ENCODE measurements at places on chromosomes 1 and 21.

DNA sequence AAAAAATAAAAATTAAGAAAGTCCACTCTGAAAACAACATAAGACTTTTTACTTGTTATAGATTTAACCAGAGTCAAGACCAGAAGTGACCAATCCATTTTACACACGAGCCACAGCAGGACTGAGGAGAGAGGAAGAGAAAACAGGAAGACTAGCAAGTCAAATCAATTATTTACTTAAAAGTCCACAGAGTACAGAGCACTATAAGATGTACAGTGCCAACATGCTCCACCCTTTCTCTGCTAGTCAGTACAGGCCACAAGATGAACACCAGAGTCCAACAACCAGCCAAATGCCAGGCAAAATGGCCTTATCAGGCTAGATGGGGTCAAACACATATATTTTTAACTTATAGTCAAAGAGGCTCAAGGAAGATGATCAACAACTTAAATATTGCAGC lies 19.5 kb downstream of the LUZP1 start:
- H3K27ac ChIP-seq, result no peak overlapping the region
- H3K4me3 ChIP-seq, result no peak overlapping the region
- DNase-seq, result no peak
- H3K4me1 ChIP-seq, result no peaks in the 10 kb centered on the region
- no peaks in the 10 kb centered on the region for H3K27me3 ChIP-seq
- no peaks in the 10 kb centered on the region for H3K36me3 ChIP-seq

DNA sequence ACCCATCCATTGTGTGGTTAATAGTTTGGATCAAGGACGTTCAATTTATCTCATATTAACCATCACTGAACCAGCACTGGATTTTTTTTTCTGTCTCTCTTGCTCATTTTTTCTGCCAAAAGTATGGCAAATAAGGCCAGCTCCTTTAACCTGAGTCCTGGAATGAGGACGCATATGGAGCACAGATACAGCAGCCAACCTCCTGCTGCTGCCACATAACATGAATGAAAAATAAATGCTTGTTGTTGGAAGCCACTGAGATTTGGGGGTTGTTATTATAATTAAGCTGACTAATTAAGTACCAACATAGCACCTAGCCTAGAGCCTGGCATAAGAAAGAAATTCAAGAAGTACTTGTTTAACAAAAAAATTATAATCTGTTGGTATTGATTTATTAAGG lies 335.3 kb upstream of the DUSP10 start:
- H3K4me1 ChIP-seq, result no peaks in the 10 kb centered on the region
- H3K4me3 ChIP-seq, result no peak overlapping the region
- no peak overlapping the region for H3K27ac ChIP-seq
- DNase-seq, result no peak

GRCh38 chr1:165915932-165916348 lies 88.5 kb downstream of the UCK2 start:
- no peak overlapping the region for H3K27ac ChIP-seq
- H3K27me3 ChIP-seq, result no peaks in the 10 kb centered on the region
- H3K4me1 ChIP-seq, result no peaks in the 10 kb centered on the region
- H3K36me3 ChIP-seq, result no peaks in the 10 kb centered on the region
- H3K4me3 ChIP-seq, result no peak overlapping the region
- no peak for DNase-seq

DNA sequence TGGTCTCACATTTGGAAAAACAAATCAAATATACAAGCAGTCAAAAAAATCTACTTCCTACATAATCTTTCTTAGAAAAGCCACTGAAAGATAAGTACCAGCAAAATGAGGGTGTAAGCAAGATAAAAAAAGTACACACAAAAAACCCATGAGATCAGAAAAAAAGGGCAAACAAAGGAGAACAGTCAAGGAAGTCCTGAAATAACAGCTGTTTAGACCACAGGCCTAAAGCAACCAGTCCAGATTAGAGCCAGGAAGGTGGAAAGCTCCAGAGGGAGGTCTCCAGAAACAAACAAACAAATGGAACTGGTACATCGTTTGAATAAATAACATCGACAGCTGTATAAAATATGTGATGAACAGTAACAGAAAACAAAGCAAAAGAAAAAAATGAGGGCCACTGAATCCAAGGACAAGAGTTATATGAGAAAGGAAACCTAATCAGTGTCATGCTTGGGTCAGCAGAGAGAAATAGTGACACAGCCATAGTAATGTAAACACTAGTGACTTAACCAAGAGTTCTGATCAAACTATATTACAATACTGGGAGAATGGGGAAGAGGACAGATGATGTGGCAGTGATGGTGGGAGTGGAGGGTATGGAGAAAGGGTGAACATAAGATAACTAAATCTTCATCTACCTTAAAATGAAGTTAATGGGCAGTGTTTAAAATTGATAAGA lies 67.5 kb downstream of the NVL start:
- H3K4me1 ChIP-seq, result no peaks in the 10 kb centered on the region
- no peak overlapping the region for H3K4me3 ChIP-seq
- H3K27ac ChIP-seq, result no peak overlapping the region
- no peak for DNase-seq

GRCh38 chr1:154258784-154259183 lies 13.6 kb upstream of the HAX1 start:
- H3K4me1 ChIP-seq, result no peaks in the 10 kb centered on the region
- H3K36me3 ChIP-seq, result peaks cover 36% of the 10 kb centered on the region
- DNase-seq, result no peak
- no peaks in the 10 kb centered on the region for H3K27me3 ChIP-seq

GRCh38 chr1:90675161-90675847 lies 41.8 kb downstream of the BARHL2 start:
- no peak overlapping the region for H3K27ac ChIP-seq
- no peaks in the 10 kb centered on the region for H3K36me3 ChIP-seq
- H3K4me3 ChIP-seq, result no peak overlapping the region
- no peaks in the 10 kb centered on the region for H3K27me3 ChIP-seq
